Erythroblast (primary cell): ENCODE measurements at places on chromosomes 13 and 19.

- no peak for DNase-seq
Measured at GRCh38 chr13:59721926-59722910, 441.5 kb downstream of the DIAPH3 start.

DNA sequence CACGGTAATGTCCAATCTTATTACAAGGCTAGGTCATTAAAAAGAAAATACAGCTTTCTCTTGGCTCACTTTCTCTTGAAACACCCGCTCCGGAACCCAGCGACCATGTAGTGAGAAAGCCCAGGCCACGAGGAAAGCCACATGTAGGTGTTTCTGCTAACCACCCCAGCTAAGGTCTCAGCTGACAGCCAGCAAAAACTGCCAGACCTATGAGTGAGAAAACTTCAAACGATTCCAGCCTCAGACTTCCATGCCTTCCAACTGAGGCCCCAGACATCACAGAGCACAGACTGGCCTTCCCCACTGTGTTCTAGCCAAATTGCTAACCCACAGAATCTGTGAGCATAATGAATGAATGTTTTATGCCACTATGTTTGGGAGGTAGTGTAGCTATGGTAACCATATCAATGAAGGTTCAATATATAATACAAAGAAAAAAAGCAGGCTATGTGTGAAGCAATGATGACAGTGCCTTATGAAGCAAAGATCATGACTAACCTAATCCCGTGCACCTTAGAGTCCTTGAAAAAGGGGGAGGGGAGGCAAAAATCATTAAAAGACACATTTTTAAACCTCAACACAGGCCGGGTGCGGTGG lies 11.9 kb upstream of the TPTE2 start:
- no peak for DNase-seq

DNA sequence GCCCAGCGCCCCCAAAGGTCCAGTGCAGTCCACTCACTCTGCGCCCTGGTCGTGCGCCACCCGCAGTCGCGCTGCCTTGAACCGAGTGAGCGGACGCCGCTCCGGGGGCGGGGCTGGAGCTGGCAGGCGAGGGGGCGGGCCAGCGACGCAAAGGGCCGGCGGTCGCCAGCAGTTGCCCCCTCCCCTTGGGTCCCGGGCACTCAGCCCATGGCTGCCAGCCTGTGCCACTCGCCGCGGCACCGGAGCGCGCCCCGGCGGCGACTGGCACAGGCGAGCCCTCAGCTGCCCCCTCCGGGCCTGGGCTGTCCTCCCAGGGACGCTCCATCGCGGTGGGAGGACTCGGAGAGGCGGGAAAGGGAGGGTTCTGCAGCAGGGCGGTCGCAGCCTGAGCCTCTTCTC lies at the start of gene S1PR5:
Gene S1PR5, minus strand, starts transcription at position 87 of the 399 bp plus-strand sequence. CDS start 2,436 bp downstream, outside the sequence.
- no peak for DNase-seq

GRCh38 chr19:34932494-34932893 lies 5.8 kb downstream of the ZNF30 start:
- no peak for DNase-seq

- no peak for DNase-seq
Measured at GRCh38 chr13:109773786-109774185, 12.6 kb downstream of the IRS2 start.

GRCh38 chr19:38544569-38545315 lies 73.0 kb downstream of the MAP4K1 start:
- no peak for DNase-seq

DNA sequence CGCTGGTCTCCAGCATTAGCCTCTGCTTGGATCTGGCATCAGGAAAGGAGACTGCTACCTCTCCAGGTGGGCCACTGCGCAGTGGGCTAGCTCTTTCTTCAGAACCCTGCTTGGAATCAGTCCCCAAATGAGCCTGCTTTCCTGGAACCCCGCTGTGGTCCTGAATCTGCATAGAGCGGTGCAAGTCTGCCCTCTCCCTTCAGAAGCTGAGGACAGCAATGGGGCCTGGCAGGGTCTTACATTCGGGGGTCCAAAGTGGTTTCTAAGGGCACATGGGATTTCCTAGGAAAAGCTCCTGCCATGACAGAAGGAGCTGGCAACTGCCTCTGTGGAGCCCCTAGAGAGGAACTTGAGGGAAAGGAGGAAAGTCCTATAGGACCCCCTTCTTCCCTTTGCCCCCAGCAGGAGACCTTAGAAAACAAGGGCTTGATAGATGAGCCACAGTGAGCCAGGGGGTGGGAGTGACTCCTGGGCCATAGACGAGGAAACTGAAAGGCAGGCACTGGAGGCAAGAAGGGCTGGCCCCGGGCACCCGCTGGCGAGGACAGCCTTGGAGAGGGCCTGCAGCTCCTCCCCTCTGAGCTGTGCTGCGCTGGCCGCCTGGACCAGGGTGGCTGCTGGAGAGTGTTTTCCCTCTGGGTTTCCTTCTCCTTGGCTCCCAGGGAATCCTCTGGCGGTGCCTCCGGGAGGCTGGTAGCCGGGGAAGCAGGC lies 1.4 kb upstream of the VSTM2B start:
- DNase-seq = no peak

DNA sequence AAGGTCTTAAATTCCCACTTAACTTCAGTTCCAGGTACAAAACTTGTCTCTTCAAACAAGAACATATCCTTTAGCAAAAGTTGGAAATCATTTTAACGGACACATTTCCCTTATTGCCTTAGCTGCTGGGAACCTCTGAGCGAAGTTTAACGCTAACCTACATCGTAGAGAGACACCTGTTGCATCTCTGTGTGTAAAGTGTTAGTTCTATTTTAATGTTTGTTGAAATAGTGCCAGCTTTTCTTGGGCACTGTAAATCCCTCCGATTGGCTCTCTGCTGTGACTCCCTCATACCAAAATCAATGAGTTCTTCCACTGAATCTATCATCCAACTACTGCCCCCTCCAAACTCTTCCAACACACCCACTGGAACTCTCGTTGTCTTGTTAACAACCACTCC lies 2.3 kb upstream of the HIF3A start:
- DNase-seq = no peak

DNA sequence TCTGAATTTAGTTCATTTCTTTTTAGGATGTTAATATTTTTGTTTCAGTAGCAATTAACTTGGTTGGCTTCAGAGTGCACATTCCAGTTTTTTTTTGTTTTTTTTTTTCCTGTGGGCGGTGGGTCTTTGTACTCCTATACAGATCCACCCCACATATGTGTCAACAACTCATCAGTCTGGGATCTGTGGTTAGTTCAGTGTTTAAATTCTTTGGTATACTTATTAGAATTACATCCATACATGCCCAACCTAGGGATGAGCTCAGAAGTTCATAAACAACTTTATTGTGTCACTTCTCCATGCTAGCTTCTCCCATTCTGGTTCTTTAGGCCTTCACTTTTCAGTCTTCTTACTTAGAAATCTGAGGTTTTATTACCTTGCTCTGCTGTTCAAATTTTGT lies 50.9 kb downstream of the PCCA start:
- no peak for DNase-seq

- DNase-seq = no peak
Measured at GRCh38 chr13:34116651-34117050, 298.7 kb downstream of the RFC3 start.

DNA sequence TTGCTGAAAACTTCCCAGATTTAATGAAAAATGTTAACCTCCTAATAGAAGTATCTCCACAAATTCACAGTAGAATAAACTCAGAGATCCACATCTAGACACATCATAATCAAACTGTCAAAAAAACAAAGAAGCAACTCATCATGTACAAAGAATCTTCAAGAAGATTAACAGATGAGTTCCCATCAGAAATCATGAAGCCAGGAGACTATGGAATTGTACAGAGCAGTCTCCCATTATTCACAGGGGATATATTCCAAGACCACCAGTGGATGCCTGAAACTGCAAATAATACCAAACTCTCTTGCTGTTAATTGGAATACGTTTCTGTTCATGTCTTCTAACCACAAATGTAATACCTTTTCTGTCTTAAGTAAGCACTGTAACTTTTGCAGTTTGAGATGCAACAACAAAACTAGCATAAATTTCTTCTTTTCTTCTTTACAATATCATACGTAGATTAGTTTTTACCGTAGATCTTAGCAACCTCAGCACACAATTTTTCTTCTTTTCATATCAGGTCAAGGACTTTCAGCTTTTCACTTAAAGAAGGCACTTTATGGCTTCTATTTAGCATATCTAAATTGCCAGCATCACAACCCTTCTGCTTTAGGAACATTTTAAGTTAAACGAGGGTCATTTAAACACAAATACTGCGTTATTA lies 70.3 kb upstream of the MIR17HG start:
- no peak for DNase-seq

GRCh38 chr13:38372820-38373383 lies 23.3 kb downstream of the UFM1 start:
- no peak for DNase-seq

DNA sequence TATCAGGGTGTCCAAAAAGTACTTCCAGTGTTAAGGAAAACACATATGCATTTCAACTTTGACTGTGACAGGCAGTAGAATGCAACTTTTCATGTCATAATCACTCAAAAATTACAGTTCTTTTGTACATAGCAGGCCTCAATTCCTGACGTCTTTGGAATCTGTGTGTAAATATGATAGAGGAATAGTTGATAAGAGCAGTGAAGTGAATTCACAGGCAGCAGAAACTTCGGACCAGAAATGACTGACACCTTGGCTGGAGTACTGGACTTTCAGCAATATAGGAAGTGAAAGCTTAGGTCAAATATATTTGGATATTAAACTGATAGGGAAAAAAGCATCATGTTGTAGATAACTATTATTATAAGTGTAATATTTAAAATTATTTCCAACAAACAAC lies 1741.2 kb upstream of the PCDH20 start:
- no peak for DNase-seq

DNA sequence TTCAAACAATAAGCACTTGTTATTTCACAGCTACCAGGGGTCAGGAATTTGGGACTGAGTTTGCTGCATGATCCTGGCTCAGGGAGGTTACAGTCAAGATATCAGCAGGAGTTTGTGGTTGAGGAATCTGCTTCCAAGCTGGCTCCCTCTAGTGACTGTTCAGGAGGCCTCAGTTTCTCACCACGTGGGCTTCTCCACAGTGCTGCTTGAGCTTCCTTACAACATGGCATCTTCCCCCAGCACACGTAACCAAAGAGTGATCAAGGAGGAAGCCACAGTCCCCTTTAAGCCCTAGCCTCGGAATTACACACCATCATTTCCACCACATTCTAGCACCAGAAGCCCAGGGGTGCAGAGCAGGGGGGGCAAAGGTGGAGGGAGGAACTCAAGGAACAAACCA lies 28.8 kb downstream of the CELF5 start:
- DNase-seq = no peak

DNA sequence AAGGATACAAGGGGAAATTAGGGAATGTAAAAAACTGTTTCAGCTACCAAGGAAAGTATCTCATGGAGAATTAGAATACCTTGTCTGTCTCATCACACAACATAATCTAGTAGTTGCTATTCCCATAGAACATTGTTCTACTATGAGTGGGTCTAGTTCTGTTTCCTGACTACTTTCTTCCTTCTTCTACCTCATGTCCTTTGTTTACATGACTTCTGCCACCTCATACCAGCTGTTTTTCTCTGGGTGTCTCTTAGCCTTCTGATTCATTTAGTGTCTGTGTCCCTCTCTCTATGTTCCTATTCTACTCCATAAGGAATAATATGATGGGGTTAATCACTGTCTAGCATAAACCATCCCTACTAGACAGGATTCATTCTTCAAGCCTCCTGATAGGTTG lies 887.3 kb downstream of the DIAPH3 start:
- no peak for DNase-seq
